ENCODE measurements at places on chromosomes 3 and 15. TPM values are rescaled to one million over a fixed set of nuclear protein-coding genes. Genes with fewer than 3 reads are reported as not detected.

- DNase-seq, result no peak
These were observed 59.9 kb downstream of the CGNL1 start for GRCh38 chr15:57436166-57436565.

GRCh38 chr15:64426845-64427465 is 33.4 kb upstream of the ZNF609 start:
- no peak for DNase-seq

DNA sequence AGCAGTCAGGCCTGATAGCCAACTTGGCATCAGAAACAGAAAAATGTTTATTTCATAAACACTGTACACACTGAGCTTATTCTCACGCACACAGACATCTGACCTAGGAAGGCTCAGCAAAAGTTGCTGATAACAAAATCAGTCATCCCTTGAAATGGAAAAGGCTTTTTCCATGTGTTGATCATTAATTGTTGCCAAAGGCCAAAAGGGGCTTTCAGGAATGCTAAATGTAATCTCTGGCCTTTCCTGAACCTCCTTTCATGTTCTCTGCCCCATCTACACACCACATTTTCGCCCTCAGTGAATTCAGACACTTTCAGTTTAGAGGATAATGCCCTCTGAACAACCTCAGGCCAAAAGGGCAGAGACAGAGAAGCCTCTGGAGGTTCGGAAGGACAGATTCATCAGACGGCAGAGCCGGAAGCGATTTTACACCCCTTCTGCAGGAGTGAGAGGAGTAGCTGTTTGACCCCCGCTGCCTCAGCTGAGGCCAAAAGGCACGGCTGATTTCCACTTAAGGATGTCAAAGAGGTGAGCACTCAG is 14.5 kb downstream of the RTP4 start:
- no peak for DNase-seq

DNA sequence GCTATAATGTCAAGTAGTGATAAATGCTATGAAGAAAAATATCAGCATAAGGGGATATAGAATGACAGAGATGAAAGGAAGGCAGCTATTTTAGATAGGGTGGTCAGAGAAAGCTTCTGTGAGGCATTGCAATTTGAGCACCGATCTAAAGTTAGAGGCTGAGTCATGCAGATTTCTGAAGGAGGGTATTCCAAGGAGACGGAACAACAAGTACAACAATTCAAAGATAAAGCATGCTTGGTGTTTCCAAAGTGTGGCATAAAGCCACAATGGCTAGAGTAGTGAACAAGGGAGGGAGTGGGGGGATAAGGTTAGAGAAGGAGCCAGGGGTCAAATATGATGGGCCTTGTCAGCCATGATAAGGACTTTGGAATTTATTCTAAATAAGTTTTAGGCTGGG is 71.9 kb downstream of the PFN2 start:
- DNase-seq, result no peak

GRCh38 chr3:112373924-112374323 is 41.0 kb downstream of the CD200 start:
- no peak for DNase-seq

DNA sequence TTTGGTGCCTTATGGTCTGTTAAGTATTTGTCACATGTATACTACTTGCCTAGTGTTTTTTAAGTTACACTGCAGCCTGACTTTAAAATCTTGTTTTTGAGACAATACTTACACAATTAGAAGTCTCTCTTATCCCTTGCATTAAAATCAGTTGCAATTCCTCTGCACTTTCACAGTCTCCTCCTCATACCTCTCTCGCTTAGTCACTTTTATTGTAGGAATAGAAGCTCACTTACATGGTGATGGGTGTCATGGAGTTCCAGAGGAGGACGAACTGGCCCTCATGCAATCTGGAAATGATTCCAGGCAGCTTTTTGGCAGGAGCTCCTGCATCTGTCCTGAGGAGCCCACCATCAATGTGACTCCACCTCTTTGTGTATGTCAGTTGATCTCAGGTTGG is 238.4 kb upstream of the TBC1D5 start:
- DNase-seq, result no peak

DNA sequence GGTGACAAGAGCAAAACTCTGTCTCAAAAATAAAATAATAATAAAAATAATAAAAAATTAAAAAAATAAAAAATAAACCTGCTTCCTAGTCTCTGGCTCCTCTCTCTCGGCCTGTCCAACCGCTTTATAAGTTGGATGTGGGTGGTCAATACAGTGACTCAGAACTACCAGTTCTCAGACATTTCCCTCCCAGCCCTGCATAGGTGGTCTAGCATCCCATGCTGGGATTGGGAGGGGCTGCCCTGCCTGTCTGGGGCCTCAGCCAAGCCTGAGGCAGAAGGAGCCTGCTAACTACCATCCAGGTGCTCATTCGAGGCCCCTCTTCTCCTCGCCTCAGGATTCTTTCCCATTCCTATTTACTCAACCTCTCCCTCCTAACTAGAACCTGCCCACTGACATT is 33.3 kb upstream of the BLM start:
- no peak for DNase-seq

GRCh38 chr3:122975924-122976293 is 51.7 kb downstream of the SEMA5B start:
- DNase-seq, result no peak

- DNase-seq, result no peak
These were observed 298.0 kb upstream of the CTNNB1 start for GRCh38 chr3:40901298-40901697.

- DNase-seq, result no peak
These were observed 20.5 kb upstream of the SCN10A start for GRCh38 chr3:38836561-38836960.

- no peak for DNase-seq
These were observed 6.0 kb downstream of the ONECUT1 start for GRCh38 chr15:52783929-52784798.

- no peak for DNase-seq
These were observed 5.2 kb downstream of the SETD5 start for GRCh38 chr3:9402410-9403228.

DNA sequence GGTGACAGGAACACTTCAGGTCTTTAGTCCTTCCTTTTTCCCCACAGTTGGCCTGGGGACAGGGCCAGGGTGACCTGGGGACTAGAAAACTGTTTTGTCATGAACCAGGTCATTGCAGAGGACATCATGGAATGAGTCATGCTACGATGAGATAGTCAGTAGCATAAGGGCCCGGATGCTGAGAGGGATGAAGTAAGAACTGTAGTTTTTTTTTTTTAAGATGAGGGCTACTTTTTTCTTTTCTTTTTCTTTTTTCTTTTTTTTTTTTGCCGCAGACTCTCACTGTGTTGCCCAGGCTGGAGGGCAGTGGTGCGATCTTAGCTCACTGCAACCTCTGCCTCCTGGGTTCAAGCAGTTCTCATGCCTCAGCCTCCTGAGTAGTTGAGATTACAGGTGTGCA is 8.0 kb downstream of the MAP2K5 start:
- DNase-seq, result no peak

GRCh38 chr3:182258538-182259177 is 534.6 kb upstream of the ATP11B start:
- no peak for DNase-seq

GRCh38 chr3:102037209-102037608 is 187.9 kb downstream of the NFKBIZ start:
- no peak for DNase-seq

MEGF11 gene
- not detected for total RNA-seq

IL5RA gene
- 0.36 TPM for total RNA-seq

SEMA3G gene
- 115 TPM for total RNA-seq
